ENCODE measurements at places on chromosomes 1 and 21.

DNA sequence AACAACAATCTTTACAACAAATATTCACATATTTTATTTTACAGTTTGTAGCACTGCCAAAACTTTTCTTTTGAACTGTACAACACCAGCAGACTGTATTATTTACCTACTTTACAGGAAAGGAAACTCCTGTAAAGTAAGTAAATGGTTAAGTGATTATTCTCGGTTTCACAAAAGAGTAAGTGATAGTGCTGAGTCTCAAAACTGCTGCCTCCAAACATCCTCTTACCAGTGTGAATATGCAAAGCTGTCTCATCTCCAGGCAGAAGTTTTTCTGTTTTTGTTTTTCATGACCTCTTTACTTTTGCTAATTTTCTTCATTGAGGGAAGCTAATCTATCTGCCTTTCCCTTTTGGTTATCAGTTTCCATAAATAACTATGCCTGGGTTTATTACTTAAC, 286.7 kb downstream of the SRGAP2C start:
- DNase-seq: no peak

GRCh38 chr1:231493421-231494185, 34.9 kb upstream of the TSNAX start:
- no peak for DNase-seq

DNA sequence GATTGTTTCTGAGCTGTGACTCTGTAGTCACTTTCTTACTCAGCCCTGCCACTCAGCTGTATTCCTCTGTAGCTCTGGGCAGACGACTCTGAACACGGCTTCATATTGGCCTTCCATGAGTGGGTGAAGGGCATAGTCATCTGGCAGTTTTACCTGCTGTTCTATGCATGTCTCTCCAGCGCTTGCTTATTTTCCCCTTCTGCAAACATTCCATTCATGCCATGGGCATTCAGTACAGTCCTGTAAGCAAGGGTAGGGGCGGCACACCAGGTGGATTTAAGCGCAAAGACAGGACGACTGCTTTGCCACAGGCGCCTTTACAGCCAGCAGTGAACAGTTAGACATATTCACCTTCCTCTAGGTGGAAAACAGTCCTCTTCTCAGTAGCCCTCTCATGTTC, 4.4 kb upstream of the WDR26 start:
- no peak for DNase-seq

DNA sequence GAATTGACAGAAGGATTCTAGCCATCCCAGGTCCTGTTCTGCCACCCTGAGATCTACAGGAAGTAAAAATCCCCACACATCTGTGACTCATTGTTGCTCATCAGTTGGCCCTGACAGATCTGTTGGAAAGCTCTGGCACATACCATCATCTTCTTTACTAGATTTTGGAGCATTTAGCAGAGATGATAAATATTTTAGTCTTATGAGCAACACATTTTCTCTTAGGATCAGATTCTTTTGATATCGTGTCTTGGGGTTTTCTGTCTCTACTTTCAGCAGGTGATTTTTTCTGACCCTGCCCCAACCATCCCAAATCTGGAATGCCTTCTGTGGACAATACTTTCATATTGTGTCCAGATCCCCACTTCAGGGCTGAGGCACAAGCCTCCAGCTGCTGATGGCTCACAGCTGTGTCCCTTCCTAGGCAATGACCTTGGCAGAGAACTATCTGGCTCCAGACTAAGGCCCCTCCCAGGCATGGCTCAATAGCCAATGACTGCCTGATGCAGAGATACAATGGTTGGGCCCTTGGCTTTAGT, 102.8 kb downstream of the GDAP2 start:
- no peak for DNase-seq

GRCh38 chr1:214568328-214568727, 16.9 kb upstream of the PTPN14 start:
- no peak for DNase-seq

- no peak for DNase-seq
Observed at GRCh38 chr1:8578132-8578877, 239.1 kb downstream of the RERE start.

GRCh38 chr21:41431788-41432548, 5.9 kb downstream of the MX1 start:
- DNase-seq: no peak

GRCh38 chr1:26972390-26972789, 12.1 kb upstream of the KDF1 start:
- DNase-seq: no peak

DNA sequence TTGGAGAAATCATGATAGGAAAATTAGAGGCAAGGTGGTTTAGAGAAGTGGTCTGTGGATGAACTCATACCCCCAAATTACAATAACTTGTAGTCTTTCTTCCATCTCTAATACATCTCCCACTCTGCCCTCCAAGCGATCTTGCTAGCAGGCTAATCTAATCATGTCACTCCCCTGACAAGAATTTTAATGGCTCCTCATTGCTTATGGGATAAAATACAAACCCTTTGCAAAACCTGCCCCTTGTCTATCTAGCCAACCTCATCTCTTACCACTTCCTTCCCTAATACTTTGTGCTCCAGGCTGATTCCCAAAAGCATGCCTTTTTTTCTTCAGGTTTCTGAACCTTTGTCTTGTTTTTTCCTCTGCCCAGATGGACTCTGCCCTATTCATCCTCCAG, 71.3 kb upstream of the LRRN2 start:
- DNase-seq: no peak

- DNase-seq: no peak
Observed at GRCh38 chr1:68363339-68363738, 86.4 kb downstream of the RPE65 start.

- no peak for DNase-seq
Observed at GRCh38 chr1:55527831-55528230, 312.7 kb upstream of the USP24 start.

DNA sequence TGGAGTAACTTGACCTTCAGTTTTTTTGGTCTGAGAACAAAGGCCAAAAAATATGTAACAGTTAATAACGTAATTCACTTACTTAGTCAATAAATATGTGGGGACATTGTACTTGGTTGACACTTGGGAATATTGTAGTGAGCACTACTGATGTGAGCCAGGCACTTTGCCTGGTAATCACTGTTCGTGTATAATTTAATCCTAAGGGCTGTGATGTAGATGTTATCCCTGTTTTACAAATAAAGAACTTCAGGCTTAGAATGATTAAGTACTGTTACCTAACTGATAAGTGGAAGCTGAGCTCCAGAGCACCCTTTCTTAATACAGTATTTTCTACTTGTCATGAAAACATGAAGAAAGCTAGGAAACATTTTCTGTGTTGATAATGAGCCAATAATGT, 28.0 kb downstream of the PTBP2 start:
- DNase-seq: no peak

DNA sequence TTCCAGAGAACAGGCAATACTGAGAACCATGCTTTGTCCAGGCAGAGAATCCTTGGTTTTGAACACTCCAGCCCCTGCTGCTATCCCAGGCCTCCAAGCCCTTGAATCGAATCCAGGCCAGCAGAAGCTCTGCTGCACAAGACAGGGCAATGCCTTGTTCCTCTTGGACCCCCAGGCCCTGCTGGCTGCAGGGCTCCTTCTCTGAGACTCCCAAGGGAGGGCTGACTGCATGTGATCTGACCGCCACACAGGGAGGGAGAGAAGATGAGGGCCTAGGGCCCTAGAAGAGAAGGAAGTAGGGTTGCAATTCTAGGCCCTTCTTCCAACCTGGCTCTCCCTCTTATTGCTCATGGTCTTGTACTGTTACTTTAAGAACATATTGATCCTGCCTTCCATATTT, 160.6 kb upstream of the EDN2 start:
- DNase-seq: no peak

DNA sequence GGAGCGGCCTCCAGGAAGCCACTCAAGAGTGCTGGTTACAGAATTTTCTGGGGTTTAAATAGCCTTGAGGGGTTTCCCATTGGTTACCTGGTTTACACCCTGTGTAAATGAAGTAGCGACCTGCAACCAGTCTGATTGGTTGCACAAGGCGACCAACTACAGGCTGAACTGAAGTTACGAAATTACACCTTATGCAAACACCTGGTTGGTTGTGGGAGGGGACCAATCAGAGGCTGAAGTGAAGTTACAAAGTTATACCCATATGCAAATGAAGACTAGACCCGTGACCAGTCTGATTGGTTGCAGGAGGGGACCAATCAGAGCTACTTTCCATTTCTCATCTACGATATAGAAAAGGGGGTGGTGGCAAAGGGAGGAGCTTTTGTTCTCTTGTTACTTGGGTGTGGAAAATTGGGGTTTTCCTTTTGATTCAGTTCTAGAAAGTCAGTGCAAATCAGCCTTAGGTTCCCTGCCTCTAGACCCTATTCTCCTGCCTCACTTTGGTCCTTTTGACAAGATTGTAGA, 22.2 kb upstream of the C1orf174 start:
- DNase-seq: no peak

- no peak for DNase-seq
Observed at GRCh38 chr1:217418269-217419193, 212.4 kb downstream of the GPATCH2 start.

- no peak for DNase-seq
Observed at GRCh38 chr21:45045481-45045880, 28.9 kb upstream of the ADARB1 start.

- no peak for DNase-seq
Observed at GRCh38 chr1:68585351-68585750, 88.5 kb upstream of the DEPDC1 start.

DNA sequence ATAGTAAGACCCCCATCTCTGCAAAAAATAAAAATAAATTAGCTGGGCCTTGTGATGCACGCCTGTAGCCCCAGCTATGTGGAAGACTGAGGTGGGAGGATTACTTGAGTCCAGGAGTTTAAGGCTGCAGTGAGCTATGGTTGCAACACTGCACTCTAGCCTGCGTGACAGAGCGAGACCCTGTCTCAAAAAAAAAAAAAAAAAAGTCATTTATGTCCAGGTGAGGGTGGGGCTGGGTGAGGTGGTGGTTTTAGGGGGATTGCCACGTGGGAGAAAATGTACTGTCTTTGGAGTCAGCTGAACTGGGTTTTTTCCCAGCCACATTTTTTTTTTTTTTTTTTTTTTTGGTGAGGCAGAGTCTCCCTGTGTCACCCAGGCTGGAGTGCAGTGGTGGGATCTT, 6.7 kb downstream of the PIK3CD start:
- DNase-seq: no peak

DNA sequence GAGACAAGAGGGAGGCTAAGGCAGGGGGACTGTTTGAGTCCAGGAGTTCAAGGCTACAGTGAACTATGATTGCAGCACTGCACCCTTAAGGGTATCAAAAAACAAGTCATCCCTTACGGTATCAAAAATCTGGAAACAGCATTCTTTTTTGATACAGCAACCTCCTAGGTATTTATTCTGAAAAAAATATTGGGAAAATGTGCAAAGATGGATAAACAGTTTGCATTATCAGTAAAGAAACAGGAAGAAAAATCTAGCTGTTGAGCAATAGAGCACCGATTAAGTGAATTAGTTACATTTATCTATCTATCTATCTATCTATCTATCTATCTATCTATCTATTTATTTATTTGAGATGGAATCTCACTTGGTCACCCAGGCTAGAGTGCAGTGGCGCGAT, 56.7 kb upstream of the SCAF4 start:
- DNase-seq: no peak

GRCh38 chr1:43309405-43310025, 8.7 kb downstream of the TIE1 start:
- no peak for DNase-seq

- no peak for DNase-seq
Observed at GRCh38 chr1:27428316-27429028, 36.0 kb downstream of the GPR3 start.

- no peak for DNase-seq
Observed at GRCh38 chr1:185449378-185450059, 132.5 kb upstream of the IVNS1ABP start.

DNA sequence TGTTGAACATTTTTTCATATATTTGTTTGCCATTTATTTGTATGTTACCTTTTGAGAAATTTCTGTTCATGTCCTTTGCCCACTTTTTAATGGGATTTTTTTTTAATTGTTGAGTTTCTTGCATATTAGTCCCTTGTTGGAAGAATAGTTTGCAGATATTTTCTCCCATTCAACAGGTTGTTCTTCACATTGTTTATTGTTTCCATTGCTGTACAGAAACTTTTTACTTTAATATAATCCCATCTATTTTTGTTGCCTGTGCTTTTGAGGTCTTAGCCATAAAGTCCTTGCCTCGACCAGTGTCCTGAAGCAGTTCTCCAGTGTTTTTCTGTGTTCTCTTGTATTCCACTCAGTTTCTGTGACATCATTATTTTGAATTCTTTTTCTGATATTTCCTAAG, 54.2 kb upstream of the B3GALT2 start:
- no peak for DNase-seq

DNA sequence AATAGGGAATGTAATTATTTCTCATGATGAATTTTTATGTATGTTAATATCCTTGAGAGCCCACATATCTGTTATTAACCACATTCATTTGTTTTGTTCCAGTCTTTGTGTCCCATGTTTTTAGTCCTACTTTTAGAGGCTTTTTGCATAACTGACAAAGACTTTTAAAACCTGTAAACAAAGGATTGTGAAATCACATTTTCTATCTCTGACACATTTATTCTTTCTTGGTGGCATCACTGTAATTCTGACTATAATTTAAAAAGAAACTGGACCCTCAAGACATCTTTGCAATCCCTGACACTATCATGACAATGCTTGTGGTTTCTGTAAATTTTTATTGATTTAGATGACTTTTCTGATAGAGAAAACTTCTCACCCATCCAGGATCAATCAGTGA, 313.1 kb downstream of the SIPA1L2 start:
- DNase-seq: no peak

DNA sequence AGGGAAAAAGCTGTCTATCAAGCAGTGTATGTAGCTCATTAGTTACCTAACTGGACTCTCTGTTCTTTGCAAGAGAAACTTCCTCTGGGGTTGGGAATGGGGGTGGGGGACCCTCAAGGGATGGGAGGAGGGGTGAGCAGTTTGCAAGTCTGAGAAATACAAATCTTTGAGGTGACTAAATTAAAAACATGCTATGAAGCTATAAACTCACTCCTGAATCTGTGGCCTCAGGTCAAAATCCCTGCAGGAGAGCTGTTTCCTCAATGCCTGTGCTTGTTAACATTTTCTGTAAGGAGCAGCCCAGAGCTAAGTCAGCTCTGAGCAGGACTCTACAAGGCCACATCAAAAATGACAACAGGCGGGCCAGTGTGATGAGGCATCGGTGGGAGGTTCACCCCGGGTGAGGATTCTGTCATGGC, 32.8 kb upstream of the PTPRC start:
- no peak for DNase-seq

- no peak for DNase-seq
Observed at GRCh38 chr1:47907177-47907528, 90.0 kb downstream of the TRABD2B start.

GRCh38 chr1:4695241-4695640, 40.8 kb downstream of the AJAP1 start:
- DNase-seq: no peak

GRCh38 chr1:61742620-61743430, 545 bp downstream of the PATJ start:
- peak; percentile 11 for DNase-seq

- no peak for DNase-seq
Observed at GRCh38 chr1:201766131-201766866, 62.7 kb upstream of the IPO9 start.

DNA sequence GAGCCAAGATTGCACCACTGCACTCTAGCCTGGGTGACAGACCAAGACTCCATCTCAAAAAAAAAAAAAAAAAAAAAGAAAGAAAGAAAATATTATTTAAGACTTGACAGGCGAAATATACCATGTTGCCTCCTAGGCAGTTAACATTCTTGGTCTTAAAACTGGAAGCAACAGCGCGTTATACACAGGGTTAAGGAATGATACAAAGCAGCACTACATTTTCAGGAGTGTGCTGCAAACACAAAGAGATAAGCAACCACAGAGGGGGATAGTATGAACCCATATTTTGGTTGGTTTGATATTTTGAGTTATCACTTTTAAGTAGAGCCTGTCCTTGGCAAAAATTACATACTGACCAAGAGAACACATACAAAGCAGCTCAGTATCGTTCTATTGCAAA, 25.1 kb downstream of the USP24 start:
- DNase-seq: no peak
